ENCODE measurements at places on chromosomes 6 and 20. TPM values are rescaled to one million over a fixed set of nuclear protein-coding genes. Genes with fewer than 3 reads are reported as not detected.

DNA sequence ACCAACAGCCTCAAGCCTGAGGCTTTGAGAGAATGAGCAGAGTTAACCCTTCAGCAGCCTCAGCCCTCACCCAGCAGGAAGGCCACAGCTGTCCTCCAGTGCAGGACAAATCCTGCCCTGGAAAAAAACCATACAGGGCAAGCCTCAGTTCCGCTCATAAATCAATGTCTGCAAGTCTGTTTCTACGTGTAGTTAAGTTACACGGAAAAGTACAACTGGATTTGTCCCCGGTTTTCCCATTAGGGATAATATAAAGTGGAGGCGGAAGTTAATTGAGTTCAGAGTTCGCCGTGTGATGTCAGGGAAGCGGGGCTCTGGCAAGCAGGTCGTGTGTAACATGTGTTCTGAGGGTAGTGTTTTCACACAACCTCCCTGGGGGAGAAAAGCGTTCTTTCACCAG, 44.2 kb upstream of the EYA2 start:
- H3K27ac ChIP-seq = no peak overlapping the region
- no peak overlapping the region for H3K4me3 ChIP-seq
- H3K36me3 ChIP-seq = no peaks in the 10 kb centered on the region
- no peak for DNase-seq
- H3K4me1 ChIP-seq = no peaks in the 10 kb centered on the region

DNA sequence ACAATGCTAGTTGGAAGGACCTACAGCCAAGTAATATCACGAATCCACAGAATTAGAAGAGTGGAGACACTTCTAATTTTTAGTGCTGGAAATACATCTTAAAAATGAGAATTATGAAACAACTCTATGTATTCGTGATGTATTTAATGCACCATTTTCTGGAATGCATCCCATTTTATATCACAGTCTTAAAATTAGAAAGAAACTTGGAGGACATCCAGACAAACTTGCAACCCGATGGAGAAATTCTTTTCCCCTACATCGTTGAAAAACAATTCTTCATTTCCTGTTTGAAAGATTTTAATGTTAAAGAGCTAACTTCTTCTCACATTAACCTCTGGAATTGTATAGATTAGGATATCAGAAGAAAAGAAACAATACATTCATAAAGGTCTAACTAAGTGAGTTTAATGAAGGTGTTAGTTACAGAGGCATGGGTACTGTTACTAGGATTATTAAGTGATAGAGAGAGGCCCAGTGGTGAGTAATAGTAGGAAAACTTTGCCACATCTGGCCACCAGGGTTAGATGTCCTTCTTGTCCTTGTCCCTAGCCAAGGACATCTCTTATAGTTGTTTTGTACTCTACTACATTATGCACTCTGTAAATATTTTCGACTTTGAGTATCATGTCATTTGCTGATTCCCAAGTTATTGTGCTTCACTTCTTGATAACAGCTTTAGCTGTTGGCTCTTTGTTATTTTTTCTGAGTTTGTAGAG, 502.4 kb upstream of the PTCHD4 start:
- no peaks in the 10 kb centered on the region for H3K36me3 ChIP-seq
- H3K4me3 ChIP-seq = no peak overlapping the region
- H3K4me1 ChIP-seq = no peaks in the 10 kb centered on the region
- H3K27me3 ChIP-seq = no peaks in the 10 kb centered on the region
- no peak for DNase-seq

- no peak overlapping the region for H3K27ac ChIP-seq
- H3K4me1 ChIP-seq = peaks cover 12% of the 10 kb centered on the region
- no peak for DNase-seq
Measured at GRCh38 chr6:82208913-82209312, 38.6 kb downstream of the IBTK start.

DNA sequence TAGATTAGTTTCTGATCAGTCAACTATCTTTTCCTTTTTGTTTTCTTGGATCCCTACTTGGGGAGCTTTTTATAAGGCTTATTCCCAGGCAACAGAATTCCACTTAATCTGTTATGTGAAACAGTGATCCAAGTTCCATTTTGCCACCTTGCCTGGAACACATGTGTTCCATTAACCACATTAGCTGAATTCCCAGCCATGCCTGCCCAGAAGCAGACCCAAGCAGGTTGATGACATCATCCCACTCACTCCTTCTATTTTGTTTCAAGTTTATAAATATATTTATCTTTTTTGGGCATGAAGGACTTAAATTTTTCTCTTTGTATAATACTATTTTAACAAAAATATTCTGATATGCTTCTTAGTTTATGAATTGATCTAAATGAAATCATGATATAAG, 587.4 kb downstream of the GRIK2 start:
- no peak overlapping the region for H3K4me3 ChIP-seq
- H3K27ac ChIP-seq = no peak overlapping the region
- H3K27me3 ChIP-seq = no peaks in the 10 kb centered on the region

DNA sequence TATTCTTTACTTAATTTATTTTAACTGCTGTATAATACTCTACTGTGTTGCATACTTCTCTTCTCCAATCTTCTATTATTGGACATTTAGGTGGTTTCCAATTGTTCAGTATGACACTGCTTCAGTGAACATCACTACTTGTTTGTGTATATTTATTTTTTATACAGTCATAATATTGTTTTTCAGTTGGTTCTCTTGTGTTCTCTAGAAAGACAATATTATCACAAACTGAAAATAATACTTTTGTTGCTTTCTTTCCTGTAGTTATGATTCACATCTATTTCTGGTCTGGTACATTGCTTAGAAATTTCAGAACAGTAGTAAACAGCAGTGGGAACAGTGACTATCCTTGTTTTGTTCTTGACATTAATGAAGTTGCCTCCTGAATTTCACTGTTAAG, 62.8 kb upstream of the GTSF1L start:
- no peaks in the 10 kb centered on the region for H3K4me1 ChIP-seq
- H3K36me3 ChIP-seq = no peaks in the 10 kb centered on the region
- no peak overlapping the region for H3K4me3 ChIP-seq
- H3K27ac ChIP-seq = no peak overlapping the region
- no peaks in the 10 kb centered on the region for H3K27me3 ChIP-seq
- no peak for DNase-seq

DNA sequence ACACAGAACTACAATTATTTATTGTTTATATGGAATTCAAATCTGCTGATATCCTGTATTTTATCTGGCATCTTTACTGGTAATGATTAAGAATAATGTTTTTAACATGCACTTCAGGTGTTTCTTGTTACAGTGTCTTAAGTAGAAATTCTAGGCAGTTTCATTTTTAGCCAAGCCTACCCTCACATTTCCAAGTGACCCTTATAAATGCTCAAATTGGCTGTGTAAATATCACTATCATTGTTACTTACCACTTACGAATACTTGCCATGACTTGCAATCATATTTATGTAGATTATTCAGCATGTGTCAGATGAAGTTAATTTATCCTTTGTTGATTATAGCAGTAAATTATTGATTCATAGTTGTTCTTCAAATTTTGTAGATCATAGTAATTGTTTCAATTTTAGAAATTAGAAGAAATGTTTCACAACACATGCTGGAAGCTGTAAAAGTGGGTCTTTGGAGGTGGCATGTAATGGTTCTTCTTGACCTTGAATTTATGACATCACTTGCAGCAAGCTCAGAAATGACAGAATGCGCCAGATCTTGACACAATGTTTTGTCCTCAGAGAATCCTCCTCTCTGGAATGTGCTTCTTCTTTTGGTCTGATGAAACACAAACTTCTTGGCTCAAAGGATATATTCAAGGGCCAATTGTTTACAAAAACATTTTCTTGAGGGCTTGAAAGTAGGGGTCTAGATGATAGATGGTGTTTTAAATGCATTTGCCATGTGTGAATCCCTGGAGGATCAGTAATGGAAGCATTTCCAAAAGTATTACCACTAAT, 471.8 kb downstream of the COL12A1 start:
- peak overlapping the region; percentile 67 for H3K27ac ChIP-seq
- no peak for DNase-seq
- no peaks in the 10 kb centered on the region for H3K27me3 ChIP-seq
- H3K36me3 ChIP-seq = no peaks in the 10 kb centered on the region

DNA sequence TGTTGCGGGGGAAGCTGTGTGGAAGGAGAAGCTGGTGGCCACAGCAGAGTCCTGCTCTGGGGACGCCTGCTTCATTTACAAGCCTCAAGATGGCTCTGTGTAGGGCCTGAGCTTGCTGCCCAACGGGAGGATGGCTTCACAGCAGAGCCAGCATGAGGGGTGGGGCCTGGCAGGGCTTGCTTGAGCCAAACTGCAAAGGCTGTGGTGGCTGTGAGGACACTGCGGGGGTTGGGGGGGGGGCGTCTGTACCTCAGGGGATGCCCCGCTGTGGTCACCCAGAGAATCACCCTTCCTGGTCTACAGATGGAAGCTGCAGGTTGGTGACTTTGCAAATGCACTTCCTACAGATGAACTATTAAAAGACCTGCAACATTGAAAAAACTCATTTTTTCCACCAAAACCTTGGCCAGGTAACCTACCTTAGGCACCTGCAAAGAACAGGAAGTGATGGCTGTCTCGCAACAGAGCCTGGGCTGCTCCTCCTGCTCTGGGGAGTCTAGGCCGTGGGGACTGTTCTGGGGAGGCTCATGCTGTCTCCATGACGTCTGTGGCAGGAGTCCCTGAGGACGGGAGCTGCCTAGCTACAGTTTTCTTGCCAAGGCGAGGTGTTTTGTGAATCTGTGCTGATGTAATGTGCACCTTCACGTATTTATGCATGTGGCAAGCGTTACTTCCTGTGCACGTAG, 7.3 kb downstream of the NPBWR2 start:
- peaks cover 21% of the 10 kb centered on the region for H3K27me3 ChIP-seq
- H3K27ac ChIP-seq = no peak overlapping the region
- no peak overlapping the region for H3K4me3 ChIP-seq
- H3K36me3 ChIP-seq = no peaks in the 10 kb centered on the region
- H3K4me1 ChIP-seq = peaks cover 3% of the 10 kb centered on the region

GRCh38 chr6:168137024-168137423, 58.0 kb upstream of the FRMD1 start:
- DNase-seq = no peak
- H3K4me1 ChIP-seq = no peaks in the 10 kb centered on the region
- no peaks in the 10 kb centered on the region for H3K36me3 ChIP-seq
- no peak overlapping the region for H3K4me3 ChIP-seq

GRCh38 chr20:14924433-14924832, 587.0 kb upstream of the FLRT3 start:
- H3K4me3 ChIP-seq = no peak overlapping the region
- no peaks in the 10 kb centered on the region for H3K27me3 ChIP-seq
- no peaks in the 10 kb centered on the region for H3K36me3 ChIP-seq
- DNase-seq = no peak
- H3K27ac ChIP-seq = no peak overlapping the region

GRCh38 chr6:1324936-1325335, 13.0 kb downstream of the FOXQ1 start:
- H3K36me3 ChIP-seq = no peaks in the 10 kb centered on the region
- DNase-seq = no peak
- no peak overlapping the region for H3K4me3 ChIP-seq

- H3K27me3 ChIP-seq = no peaks in the 10 kb centered on the region
- no peak overlapping the region for H3K27ac ChIP-seq
- no peaks in the 10 kb centered on the region for H3K36me3 ChIP-seq
- H3K4me1 ChIP-seq = no peaks in the 10 kb centered on the region
- H3K4me3 ChIP-seq = no peak overlapping the region
Measured at GRCh38 chr6:169093066-169093723, 160.5 kb downstream of the THBS2 start.

DNA sequence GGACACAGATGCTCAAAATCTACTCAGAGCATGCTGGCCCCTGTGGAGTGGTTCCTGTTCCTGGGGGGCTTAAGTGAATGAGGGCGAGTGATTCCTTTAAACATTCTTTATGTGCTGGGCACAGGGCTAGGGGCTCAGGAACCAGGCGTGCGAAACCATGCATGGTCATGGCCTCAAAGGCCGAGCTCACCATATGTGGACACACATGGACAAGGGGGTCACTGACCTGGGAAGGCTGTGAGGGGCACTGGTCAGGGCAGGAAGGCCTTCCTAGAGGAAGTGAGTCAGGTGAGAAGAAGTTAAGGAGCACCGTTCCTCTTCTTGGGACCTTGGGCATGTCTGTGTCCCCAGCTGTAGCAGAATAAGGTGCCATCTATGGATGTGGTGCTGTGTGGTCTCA, 74.6 kb upstream of the BHLHE23 start:
- H3K4me3 ChIP-seq = no peak overlapping the region
- H3K27ac ChIP-seq = no peak overlapping the region
- no peak for DNase-seq
- no peaks in the 10 kb centered on the region for H3K36me3 ChIP-seq

DNA sequence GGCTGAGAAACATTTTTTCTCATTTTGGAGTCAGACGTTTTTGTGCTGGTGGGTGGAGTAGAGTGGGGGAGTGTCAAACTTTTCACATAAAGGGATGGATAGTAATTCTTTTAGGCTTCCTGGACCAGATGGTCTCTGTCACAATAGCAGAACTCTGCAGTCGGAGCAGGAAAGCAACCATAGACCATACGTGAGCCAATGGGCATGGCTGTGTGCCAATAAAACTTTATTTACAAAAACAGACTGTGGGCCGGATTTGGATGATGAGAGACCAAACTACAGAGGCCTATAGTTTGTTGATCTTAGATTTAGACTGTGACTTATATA, 70.8 kb upstream of the SLC22A23 start:
- no peak overlapping the region for H3K4me3 ChIP-seq
- no peaks in the 10 kb centered on the region for H3K36me3 ChIP-seq
- no peak for DNase-seq
- H3K4me1 ChIP-seq = no peaks in the 10 kb centered on the region

GRCh38 chr6:134948691-134949090, 1.2 kb downstream of the ALDH8A1 start:
- no peaks in the 10 kb centered on the region for H3K27me3 ChIP-seq
- no peaks in the 10 kb centered on the region for H3K36me3 ChIP-seq
- H3K27ac ChIP-seq = no peak overlapping the region
- H3K4me1 ChIP-seq = no peaks in the 10 kb centered on the region
- H3K4me3 ChIP-seq = no peak overlapping the region
- DNase-seq = no peak

- H3K4me1 ChIP-seq = no peaks in the 10 kb centered on the region
- no peak for DNase-seq
- no peak overlapping the region for H3K27ac ChIP-seq
- H3K27me3 ChIP-seq = no peaks in the 10 kb centered on the region
Measured at GRCh38 chr20:42267793-42268384, 649.7 kb upstream of the CHD6 start.

TNF gene
- polyA plus RNA-seq = 0.15 TPM

SAPCD1 gene
- polyA plus RNA-seq = 0.50 TPM
